ENCODE measurements at places on chromosomes 1 and 21.
A peak's percentile ranks its signal among the peaks of the same experiment; 100 is the strongest.

DNA sequence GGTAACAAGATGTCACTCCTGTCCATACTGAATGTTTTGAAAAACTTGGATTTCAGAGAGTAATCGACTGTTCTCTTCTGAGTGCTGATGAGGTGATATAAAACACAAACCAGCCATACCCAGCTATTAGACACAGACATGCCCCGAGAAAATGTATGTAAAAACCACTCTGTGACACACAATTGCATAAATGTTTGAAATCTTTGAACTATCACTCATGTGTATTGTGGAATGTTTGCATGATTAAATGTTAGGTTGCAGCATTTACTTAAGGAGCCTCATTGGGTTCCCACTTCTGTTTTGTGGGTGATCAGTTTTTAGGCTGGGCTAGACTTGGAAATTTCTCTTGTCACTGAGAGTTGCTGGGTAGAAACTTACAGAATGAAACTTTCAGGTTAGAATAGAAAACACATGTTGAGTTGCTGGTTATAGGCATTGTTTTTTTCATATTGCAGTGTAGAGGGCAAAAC is 270.4 kb upstream of the B3GALT2 start:
- no peak for DNase-seq

- DNase-seq, result peak; percentile 89
Measured at GRCh38 chr1:119859647-119860046, 36.7 kb downstream of the ADAM30 start.

DNA sequence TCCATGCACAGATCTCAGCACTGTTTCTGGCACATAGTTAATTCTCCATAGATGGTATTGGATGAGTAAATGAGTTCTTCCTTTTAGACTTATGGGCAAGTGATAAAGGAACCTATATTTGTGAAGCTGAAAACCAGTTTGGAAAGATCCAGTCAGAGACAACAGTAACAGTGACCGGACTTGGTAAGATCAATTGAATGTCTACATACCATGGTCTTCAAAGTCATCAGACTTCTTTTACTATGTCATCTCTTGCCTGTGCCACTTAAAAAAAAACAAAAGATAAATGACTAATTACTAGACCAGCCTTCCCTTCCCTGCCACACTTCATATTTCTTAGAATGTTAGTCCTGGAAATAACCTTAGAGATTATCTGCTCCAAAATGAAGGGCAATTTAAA is 246.7 kb downstream of the HMCN1 start:
- DNase-seq, result no peak

GRCh38 chr1:227392984-227393764 is 74.9 kb upstream of the CDC42BPA start:
- no peak for DNase-seq

DNA sequence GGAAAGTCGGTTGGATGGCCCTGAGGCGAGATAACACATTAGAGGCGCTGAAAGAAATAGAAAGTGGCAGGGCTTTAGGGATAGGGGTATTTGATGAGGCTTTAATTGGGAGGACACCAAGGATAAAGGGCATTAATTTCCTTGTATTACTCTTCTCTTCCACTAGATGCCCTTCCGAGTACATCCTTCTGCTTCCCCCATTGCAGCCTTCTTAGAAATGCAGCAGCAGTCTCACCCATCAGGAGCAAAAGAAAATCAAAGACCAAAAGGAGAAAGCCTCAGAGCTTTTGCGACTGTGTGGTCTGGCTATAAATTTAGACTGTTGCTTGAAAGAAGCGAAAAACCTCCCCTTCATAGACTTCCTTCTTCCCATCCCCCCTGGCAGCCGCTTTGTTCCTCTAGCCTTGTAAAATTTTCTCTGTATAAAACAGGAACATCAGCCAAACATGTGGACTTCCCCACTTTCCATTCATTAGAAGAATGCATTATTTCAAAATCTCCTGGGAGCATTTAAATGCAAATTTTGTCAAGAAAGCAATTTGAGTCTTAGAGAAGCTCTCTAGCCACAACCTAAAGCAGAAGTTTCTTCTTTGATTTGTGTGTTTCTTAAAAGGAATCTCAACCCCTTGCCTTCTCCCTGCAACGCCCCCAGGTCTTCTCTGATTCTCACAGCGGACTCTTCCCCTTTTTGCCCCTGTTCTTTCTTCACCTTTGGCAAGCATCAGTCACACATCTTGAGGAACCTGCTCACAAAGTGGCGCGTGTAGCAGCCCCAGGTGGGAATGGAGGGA is 76.6 kb downstream of the NDUFS5 start:
- DNase-seq, result peak; percentile 87

DNA sequence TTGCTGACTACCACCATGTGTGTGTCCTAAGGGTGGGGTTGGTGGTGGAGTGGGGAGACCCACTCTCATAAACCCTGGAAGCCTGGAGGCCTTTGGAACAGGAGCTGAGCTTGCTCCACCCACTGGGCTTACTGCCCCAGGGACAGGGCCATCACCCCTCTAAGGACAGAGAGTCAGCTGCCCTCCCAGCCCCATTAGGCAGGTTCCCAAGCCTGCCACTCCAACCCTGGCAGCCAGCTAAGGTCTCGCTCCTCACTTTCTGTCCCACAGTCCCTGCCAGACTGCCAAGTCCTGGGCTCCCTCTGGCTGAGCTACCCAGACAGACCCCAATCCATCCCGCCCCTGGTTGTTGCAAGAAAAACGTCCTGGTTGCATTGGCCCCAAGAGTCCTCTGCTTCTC is 3.8 kb downstream of the NT5C1A start:
- no peak for DNase-seq

- DNase-seq, result peak; percentile 13
Measured at GRCh38 chr1:203217668-203218067, 11.8 kb downstream of the CHIT1 start.

- DNase-seq, result no peak
Measured at GRCh38 chr1:5651964-5652821, 340.0 kb downstream of the NPHP4 start.

Data from hematopoietic multipotent progenitor cell treated with erythropoietin and hydrocortisone succinate and interleukin-3 and kit ligand, for 4 days (in vitro differentiated cells).